Astrocyte of the cerebellum (primary cell): ENCODE measurements at places on chromosomes 5 and 9.

DNA sequence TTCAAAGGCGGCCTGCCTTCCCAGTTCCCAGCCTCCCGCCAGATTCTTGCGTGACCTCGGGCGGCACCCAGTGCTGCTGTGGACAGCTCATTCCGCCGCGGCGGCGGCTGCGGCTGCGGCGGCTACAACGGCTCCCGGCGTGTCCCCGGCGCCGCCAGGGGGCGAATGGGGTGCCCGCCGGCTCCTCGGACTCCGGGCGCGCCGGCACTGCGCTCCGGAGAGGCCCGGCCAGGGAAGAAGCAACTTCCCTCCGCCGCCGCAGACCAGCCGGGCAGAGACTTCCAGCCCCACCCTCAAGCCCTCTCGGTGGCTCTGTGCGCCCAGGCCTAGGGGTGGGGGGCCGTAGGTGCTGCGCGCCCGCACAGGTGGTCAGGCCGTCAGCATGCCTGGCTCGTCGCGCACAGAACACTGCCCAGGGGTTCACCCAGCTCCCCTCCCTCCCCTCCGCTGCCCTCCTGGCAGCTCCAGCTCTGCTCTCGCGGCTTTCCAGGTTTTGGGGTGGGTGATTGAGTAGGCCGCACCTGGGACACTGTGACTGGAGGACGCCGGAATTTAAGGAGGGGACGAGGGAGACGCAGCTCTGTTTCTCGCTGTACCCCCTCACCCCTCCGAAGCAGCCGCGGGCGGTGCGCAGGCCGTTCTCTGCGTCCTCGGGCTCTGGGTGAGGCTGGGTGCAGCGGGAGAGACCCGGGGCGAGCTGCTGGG is 20.2 kb downstream of the IGIP start:
- no peak for DNase-seq

DNA sequence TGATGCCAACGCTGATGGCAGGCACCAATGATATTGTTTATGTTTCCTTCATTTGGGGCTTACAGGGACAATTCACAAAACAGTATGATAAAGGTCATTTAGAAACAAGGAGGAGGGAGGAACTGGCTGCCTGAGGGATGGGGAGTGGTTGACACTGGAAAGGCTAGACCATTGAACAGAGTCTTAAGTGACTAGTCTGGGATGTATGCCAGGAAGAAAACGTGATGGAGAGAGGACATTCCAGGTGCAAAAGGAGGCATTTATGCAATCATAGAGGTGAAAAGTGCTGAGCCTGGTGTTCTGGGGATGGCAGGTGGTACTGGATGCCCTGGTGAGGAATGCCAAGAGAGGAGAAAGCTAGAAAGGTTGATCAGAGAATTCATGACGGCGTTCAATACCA is 153.4 kb downstream of the ZNF462 start:
- DNase-seq = no peak

DNA sequence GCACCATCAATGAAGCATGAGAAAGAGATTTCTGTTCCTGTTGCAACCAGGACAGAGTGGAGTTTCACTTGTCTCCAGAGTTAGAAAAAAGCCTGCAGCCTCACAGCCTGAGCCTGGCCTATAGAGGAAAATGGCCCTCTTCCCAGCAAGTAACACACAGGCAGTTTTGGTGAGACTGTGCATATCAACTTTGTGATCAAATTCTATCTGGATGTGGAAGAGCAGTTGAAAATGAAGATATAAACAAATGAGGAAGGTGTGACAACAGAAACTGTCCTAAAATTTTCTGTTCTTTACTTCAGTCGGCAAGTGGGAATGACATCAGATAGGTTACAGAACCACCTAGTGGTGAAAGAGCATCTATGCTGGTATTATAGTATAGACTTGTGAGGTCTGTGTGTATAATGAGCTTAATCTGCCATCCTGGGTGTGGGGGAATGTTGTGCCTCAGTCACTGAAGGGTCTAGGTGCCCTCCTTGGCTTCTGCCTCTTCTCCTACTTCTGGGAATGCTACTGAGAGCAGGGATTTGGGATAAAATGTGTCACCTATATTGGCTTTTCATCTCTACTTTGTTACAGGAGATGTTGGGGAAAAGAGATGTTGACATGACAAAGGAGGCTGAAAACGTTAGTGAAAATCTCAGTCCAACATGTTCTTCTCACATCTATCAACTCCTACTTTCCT is 28.2 kb downstream of the YIPF5 start:
- DNase-seq = peak; percentile 23

DNA sequence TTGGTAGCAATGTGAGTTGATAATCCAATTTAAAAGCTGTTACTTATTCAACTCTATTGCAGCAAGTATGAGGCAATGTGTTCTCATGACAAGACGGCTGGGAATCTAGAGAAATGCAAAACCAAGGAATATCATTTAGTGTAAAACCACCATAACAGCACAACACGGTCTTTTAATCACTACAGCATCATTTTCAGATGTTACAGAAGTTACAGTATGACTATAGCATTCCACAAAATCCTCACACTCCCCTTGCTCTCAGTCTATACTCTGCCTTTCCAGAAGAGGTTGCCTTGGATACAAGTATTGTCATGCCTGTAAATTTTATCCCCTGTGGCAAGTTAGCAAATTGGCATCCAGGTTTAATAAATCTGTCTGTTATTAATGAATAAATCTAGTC is 28.6 kb upstream of the TAS2R1 start:
- DNase-seq = no peak

DNA sequence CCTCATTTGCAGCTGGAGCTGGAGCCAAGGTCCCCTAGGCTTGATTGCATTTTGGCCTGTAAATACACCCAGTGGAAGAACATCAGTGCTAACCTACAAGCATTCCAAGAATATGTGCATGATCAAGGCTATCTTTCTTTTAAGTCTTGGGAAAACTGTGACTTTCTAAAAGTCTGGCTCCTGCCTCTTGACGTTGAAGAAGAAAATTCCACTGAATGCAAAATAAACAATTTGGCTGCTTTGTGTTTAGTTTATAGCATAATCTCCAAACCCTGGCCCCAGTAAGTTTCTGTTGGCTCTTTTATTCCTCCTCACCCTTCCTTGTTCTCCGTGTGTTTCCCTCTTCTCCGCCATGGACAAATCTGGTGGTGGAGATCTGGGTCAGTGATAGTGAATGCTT is 109.3 kb upstream of the TLE1 start:
- no peak for DNase-seq

DNA sequence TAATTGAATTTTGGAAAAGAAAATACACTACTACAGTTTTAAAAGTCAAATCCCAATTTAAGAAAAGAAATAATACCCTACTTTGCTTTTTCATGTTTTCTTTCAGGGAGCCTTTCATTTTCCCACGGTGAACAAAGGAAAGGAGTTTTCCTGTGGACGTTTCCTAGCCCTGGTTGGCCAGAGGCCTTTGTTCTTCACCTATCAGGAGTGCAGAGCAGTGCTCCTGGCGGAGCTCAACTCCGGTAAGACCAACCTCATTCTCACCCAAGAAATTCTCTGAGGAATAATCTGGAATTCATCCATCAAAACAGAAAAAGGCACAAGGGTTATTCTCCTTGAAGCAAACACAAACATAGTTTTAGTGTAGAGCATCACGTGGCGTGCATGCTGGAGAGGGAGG is 248.9 kb downstream of the ADGRV1 start:
- no peak for DNase-seq

DNA sequence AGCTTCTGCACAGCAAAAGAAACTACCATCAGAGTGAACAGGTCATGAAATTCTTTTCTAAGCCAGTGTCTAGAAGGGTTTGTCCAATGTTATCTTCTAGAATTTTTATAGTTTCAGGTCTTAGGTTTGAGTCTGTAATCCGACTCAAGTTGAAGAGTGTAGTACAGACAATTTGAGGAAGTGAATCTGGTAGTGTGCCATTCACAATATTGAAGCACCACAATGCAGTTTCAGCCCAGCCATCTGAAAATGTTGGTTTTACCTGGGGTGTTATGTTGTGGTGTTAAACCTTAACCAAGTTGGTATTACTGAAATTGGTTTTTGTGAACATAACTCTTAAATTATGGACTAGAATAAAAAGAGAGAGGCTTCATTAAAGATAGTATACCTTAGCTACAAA is 77.2 kb downstream of the ADAMTS16 start:
- DNase-seq = no peak

GRCh38 chr9:33468797-33469621 is 4.7 kb downstream of the NOL6 start:
- no peak for DNase-seq

DNA sequence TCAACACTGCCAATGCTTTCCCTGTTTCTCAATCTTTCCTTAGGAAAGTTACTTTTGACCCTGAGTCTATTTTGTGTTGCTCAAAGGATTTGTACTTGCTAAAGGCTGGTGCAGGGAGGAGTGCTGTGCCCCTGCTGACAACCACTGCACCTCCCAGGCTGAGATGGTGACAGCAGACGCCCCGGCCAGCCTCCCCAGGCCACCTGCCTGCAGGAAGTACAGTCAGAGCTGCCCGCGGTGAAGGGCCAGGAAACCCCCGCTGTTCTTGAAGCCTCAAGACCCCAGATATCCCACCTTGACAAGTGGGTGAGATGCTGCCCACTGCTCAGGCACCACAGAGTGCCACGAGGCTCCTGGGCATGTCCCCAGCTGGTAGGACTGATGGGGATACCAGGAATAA is 44.2 kb upstream of the CKMT2 start:
- no peak for DNase-seq

GRCh38 chr5:16315501-16315900 is 135.9 kb upstream of the MARCHF11 start:
- no peak for DNase-seq

- DNase-seq = no peak
These were observed 225.8 kb downstream of the PAX5 start for GRCh38 chr9:36808251-36808650.

DNA sequence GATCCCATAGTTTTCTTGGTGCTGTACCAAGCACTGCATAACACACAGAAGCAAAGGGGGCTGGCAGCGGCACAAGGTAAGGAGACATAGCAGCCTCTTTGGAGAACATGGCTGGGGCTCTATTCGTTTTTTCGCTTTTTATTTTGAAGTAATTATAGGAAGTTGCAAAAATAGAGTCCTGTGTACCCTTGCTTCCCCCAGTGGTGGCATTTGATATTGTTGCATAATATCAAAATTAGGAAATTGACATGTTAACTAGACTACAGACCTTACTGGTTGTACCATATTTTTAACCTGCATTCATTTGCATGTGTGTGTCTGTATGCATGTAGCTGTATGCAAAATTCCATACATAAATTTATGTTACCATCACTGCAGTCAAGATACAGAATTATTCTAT is 6.6 kb upstream of the UBQLN1 start:
- no peak for DNase-seq

- no peak for DNase-seq
These were observed 428.1 kb downstream of the ARHGEF28 start for GRCh38 chr5:74054139-74054538.

DNA sequence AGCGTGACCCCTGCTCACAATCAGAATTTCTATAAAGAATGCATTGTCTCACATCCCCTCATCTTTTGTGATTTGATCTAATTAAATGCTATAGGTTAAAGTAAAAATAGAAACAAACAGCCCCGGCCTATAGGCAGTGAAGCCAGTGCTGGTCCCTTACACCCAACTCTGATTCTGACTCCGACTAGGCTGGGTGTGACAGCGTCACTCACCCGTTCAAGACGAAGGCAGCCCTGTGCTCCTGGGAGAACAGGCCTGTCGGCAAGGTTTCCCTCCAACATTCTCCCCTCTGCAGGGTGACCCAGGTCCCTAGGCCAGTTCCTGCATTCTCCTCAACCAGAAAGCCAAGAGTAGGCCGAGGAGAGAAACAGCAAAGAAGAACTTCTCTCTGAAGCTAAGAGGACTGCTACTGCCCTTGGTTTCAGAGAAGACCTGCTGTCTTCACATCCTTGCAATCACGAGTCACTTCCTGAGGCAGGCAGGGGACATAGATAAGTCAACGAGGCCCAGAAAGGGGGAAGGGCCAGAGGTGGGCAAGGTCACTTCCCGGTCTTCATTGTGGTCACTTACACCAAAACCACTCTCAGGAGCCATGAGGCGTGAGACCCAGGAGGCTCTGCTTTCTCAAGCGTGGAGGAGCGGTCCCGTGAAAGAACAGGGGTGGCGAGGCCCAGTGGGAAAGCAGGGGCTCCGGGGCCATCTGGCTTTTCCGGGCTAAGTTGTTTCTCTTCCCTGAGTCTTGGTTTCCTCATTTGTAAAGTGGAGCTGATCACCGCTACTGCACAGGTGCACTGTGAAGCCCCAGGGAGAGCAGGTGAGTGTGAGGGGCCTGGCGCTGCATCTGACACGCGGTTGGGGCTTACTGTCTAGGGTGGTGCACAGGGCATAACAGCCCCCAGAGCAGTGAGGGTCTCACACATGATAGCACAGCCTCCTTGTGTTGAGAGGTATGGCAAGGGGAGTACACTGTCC is 200.8 kb downstream of the CRB2 start:
- no peak for DNase-seq

DNA sequence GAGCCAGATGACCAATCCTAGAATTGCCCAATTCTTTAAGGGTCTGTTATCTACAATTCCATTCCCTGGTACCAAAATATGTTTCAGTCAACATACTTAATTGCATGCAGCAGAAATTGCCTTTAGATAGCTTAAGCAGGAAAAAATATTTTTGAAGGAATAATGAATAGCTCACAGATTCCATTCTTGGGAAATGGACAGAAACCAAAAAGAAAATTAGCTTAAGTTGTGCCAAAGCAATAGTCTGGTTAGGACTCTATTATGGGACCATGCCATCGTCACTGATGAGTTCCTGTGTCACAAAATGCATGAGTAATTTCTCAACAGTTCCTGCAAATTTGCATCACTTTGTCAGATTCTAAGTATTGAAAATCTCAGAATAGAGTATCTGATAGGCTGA is 12.3 kb downstream of the ACTBL2 start:
- no peak for DNase-seq

- DNase-seq = no peak
These were observed 19.5 kb downstream of the RALGDS start for GRCh38 chr9:133101356-133102189.

- no peak for DNase-seq
These were observed 7.1 kb upstream of the KLF9 start for GRCh38 chr9:70421272-70422180.

GRCh38 chr9:91758491-91758981 is 191.5 kb downstream of the ROR2 start:
- DNase-seq = no peak

DNA sequence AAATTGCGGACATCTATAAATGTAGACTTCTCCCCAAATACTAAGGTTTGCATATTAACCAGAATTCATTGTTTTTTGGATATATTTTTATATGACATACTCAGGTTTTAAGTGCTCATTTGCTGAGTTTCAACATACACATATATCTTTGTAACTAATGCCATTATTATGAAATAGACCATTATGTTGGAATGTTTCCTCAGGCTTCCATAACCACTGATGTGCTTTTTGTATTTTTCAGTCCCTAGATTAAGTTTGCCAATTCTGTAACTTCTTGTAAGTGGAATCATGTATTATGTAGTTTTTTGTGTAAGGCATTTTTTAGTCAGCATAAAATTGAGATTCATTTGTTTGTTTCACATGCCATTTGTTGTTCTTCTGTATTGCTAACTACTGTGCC is 32.1 kb downstream of the HSPA4 start:
- no peak for DNase-seq

- DNase-seq = no peak
These were observed 25.6 kb upstream of the LARP1 start for GRCh38 chr5:154729613-154730012.

- DNase-seq = no peak
These were observed 11.1 kb downstream of the SMU1 start for GRCh38 chr9:33065157-33066076.

GRCh38 chr9:130331573-130331972 is 66.0 kb downstream of the HMCN2 start:
- DNase-seq = peak; percentile 33
